Stimulated activated CD4-positive, alpha-beta T cell treated with anti-CD3 and anti-CD28 coated beads, TNF-alpha, amount 100 ng/mL, for 1 hour (primary cell): ENCODE measurements at places on chromosomes 11 and 22.

- DNase-seq: no peak
These were observed 21.2 kb downstream of the RSF1 start for GRCh38 chr11:77799338-77799737.

GRCh38 chr11:119539583-119539982 lies 116.6 kb upstream of the THY1 start:
- DNase-seq: no peak

GRCh38 chr11:10594407-10594806 lies 25.9 kb upstream of the LYVE1 start:
- DNase-seq: no peak

- no peak for DNase-seq
These were observed 83.0 kb downstream of the TMPRSS5 start for GRCh38 chr11:113623114-113623513.

DNA sequence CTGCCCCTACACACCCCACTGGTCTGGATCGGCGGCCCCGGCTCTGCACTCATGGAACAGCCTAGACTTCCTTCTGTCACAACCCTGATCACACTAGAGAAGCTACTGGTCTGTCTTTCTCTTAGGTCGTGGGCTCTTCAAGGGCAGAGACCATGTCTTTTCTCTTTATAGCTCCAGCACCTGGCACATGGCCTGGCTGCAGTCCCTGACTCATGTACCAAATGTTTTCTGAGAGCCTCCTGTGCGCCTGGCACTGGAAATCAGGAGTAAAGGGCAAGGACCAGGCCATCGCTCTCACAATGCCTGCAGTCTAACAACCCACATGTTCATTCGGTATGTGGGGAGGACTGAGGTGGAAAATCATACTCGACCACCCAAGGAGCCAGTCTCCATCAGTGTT lies 7.5 kb downstream of the ASCC2 start:
- no peak for DNase-seq

DNA sequence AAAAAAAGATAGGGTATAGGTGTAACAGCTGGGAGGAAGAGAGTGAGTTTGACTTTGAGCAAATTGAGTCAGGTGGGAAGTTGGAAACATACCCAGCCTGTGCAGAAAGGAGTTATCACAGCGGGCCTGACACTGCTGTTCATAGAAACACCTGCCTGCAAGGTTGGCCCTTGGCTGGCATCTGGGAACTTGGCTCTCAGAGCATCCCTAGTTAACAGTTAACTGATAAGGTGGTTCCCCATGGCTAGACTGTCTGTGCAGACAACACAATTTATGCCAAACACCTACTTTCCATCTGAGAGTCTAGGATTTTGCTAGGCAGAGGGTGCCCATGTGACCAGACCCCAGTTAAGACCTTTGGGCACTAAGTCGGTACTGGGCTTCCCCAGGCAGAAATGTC lies 31.4 kb downstream of the ADAMTS8 start:
- no peak for DNase-seq

DNA sequence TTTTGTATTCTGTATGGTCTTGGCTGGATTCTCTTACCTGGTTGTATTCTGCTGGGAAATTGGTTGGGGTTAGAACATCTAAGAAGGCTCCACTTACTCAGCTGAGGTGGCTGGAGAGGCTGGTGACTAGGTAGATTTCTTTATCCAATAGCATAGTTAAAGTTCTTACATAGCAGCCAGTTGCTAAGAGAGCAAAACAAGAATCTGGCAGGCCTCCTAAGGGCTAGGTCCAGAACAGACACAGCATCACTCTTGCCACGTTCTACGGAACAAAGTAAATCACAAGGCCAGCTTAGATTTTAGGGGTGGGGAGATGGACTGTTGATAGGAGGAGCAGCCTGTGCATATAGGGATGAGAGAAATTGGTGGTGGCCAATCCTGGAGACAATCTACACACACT lies 141.3 kb upstream of the CCDC90B start:
- no peak for DNase-seq
